CD4-positive, alpha-beta T cell treated with Interleukin-1 beta for 1 hour (primary cell): ENCODE measurements at places on chromosomes 5 and 9.

- no peak for DNase-seq
Observed at GRCh38 chr5:171270136-171270535, 38.9 kb upstream of the TLX3 start.

DNA sequence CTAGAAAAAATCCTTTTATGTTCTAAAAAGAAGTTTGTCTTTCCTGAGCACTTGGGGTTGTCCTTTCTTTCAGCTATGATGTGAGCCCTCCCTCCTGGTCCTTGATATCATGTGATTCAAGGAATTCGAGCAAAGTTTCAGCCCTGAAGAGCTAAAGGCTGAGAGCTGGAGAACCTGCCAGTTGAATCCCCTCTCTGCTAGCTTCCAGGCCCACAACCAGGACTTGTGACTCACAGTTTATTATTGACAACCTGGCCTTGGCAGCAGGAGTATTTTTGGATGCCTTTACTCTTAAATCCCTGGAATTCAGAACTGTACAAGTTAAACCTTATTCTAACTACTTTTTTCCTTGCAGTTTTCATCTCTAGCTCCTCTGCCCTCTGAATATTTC, 182.8 kb downstream of the SPOCK1 start:
- no peak for DNase-seq

GRCh38 chr5:1386274-1386717, 41.4 kb upstream of the CLPTM1L start:
- peak; percentile 82 for DNase-seq

DNA sequence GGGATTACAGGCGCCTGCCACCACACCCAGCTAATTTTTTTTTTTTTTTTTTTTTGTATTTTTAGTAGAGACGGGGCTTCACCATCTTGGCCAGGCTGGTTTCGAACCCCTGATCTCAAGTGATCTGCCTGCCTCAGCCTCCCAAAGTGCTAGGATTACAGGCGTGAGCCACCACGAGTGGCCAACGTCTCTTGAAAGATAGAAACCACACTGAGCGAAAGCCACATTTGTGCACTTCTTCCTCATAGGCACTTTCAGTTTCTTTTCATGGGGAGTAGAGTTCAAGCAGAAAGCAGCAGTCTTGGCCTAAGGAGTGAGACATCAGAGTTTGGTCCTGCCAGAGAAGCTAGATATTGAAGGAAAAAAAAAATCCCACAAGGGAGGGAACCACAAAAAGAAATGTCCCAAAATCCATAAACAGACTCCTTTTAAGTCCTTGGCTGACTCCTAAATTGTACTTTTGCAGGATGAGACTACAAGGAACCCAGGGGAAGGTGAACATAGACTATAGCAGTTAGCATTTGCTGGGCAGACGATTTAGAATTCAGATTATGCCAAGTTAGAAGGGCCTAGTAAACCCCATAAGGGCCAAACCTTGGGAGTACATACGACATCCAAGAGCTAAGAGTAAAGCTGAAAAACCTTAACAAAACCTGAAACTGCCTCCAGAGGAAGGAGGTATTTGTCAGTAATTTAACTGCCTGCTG, 43.9 kb upstream of the GLIPR2 start:
- DNase-seq, result peak; percentile 45

- peak; percentile 20 for DNase-seq
Observed at GRCh38 chr5:149646564-149646963, 65.3 kb downstream of the ARHGEF37 start.

DNA sequence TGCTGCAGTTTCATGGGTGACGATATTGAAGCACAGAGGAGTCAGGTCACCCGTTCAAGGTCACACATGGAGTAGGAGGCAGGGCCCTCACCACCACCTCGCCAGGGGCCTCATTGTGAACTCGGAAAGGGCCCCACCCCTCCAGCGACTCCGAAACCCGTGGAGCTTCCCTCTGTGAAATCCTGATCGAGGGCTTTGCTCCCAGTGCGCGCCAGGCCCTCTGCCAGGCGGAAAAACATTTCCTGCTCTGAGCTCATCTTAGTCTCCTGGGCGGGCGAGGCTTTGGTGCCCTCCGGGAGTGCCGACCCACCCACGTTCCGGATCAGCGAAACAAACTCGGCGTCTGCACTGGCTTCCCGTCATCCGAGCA, 75.0 kb upstream of the FCN1 start:
- no peak for DNase-seq

- DNase-seq, result no peak
Observed at GRCh38 chr5:61496446-61496845, 164.4 kb downstream of the ZSWIM6 start.

DNA sequence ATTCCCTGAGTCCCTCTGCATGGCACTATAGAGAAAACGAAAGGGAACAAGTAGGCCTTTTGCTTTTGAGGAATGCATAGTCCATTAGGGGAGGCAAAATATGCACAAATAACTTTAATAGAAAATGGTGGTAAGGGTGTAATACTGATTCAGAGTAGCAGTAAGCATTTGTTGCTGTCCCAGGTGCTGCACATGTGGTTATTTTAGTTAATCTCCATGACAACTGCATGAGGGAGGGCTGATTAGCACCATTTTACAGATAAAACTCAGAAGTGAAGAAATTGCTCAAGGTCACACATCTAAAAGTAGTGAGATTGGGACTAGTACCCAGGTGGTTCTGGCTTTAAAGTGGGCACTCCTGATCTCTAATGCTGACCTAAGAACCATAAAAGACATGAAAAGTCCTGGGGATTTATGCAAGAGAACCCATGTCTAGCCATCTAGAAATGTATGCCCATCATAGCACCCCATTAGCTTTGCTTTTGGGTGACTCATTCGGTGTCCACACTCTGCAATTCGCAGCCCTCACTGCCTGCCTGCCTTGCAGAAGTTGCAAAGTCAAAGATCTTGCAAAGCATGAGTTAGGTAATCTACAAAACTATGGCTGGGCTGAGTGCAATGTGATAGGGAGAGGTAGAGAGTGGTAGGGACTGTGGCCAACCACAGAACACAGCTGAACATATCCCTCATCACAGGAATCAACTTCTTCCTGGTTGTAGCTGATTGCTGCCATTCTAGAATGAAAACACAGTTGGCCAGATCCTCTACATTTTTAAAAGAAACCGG, 195.2 kb downstream of the PTTG1 start:
- DNase-seq, result no peak

- DNase-seq, result no peak
Observed at GRCh38 chr5:133113331-133114061, 61.7 kb downstream of the HSPA4 start.

DNA sequence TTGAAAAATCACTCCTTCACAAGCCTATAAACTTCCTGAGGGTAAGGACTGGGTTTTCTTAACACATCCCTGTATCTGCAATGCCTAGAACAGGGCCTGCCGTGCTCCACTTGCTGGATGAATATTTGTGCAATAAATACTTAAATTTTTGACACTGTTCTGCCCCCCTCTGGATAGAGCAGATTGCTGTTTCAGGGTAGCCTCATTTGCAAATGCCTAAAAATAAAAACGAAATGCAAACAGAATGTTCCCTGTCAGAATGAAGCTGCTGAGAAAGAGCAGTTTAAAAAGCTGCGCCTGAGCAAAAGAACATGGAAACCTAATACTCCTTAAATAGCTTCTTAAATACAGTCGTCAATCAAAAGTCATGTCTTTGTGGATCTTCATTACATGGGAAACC, 385.3 kb downstream of the PRELID2 start:
- DNase-seq, result no peak

GRCh38 chr9:6356904-6357303, 28.7 kb downstream of the TPD52L3 start:
- no peak for DNase-seq

DNA sequence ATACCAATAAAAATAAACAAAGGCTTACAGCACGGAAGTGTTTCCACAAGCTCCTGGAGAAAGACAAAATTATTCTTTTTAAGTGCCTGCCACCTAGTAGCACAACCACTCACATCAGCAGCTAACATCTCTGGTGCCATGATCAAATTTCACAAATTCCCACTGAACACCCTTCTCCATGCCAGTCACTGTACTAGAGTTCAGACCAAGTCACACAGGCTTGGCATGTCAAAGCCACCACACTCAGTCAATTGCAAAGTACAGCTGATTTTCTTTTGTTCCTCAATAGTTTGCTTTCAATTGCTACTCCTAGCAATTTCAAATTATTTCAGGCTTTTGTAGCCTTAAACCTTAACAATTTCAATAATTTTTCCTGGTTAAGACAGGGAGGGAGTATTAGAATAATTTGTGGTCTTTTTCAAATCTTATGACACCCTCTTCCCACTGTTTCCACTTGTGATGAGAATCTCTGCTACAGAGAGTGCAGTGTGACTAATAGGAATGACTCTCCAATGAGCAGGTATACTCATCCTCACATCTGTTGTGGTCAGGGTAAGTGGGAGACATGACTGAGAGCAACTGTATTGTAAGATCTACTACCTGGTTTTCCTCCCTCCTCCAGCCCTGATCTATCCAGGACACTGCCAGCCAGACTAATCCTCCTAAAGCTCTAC, 46.2 kb downstream of the RNF145 start:
- DNase-seq, result no peak

GRCh38 chr5:76990899-76991459, 38.1 kb downstream of the CRHBP start:
- DNase-seq, result no peak
